ENCODE measurements at places on chromosomes 7 and 10.
A peak's percentile ranks its signal among the peaks of the same experiment; 100 is the strongest.

GRCh38 chr7:4201566-4201965 lies 480.5 kb upstream of the FOXK1 start:
- DNase-seq = no peak

DNA sequence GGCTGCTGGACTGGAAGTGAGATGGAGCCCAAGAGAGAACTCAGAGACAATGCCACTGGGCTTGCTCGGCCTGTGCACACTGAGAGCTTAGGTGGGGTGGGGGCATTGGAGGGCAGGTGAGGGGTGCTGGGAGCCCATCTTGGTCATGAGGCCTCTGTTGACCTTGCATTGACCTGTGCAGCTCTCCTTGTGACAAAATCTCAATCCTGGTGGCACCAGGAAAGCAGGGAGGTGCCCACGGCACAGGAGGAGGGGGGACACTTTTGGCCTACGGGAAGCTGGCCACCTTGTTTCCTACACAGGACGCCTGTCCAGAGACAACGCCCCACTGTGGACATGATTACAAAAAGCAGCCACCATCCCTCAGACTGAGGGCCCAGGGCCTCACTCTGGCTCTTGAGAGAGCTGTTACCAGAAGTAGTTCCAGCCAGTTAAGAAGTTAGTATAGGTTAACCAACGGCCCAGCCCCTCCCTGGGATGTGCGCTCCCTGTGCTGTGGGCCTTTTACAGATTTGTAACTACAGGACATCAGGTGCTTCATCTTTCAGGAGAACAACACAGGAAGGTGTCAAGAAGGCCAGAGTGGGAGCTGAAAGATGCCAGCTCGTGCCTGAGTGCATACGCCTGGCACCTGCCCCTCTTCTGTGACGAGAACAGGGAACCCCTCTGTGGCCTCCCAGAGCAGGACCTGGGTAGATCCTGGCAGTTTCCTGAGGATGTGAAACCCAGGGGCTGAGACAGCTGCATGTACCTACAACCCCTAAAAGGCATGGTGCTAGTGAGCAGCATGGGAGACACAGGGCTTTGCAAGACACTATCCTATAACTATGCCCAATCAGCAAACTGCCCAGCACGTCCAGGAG lies 10.3 kb downstream of the PKD1L1 start:
- peak; percentile 42 for DNase-seq

DNA sequence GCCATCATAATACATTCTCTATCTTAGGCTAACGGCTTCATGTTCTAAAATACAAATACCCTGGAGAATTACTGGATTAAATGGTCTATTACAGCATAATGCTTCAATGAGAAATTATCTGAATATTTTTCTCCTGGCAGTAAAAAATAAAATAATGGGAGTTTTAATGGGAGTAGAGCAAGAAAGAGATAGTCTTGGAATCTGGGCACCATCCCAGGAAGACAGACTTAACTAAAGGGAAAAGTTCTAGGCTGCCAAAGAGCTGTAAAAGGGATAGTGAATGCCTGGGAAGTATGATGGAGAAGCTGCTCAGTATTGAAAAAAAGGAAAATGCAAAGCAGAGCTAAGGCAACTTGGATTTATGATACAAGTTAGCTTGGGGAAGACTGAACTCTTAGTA lies 12.1 kb upstream of the SYPL1 start:
- no peak for DNase-seq

- no peak for DNase-seq
Observed at GRCh38 chr10:98446151-98446660, 529 bp downstream of the HPS1 start.

GRCh38 chr7:92913849-92914248 lies 77.5 kb upstream of the CDK6 start:
- no peak for DNase-seq

DNA sequence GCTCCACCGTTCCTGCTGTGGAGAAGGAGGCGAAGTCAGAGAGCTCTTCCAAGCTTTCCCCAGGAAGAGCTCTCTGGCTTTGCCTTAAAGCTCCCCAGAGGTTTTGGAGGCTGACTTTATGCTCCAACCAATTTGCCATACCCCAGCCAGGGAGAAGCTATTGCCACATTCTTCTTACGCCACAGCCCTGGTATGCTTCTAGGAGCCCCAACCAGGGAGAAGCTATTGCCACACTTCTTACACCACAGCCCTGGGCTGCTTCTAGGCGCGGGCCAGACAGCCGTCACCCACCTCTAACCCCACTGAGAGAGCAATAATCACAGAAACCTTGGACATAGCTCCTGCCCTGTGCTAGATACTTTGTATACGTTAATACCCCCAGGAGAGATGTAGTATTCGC lies 951 bp downstream of the ELOVL3 start:
- DNase-seq = no peak

DNA sequence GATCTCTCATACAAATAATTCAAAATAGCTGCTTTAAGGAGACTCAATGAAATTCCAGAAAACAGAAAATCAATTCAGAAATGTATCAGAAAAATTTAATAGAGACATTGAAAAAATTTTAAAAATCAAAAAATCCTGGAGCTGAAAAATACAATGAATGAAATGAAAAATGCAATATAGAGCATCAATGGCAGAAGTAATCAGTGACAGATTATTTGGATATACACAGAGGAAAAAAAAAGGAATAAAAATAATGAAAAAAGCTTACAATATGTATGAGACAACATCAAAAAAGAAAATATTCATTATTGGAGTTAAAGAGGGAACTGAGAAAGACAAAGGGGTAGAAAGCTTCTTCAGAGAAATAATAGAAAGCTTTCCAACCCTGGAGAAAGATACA lies 122.9 kb upstream of the KLF14 start:
- no peak for DNase-seq

Measured in GM12891 (cell line).